ENCODE measurements at places on chromosomes 4 and X. TPM values are rescaled to one million over a fixed set of nuclear protein-coding genes. Genes with fewer than 3 reads are reported as not detected.

Gene IBSP
- total RNA-seq: not detected

Gene ZAR1
- total RNA-seq: 0.94 TPM

Gene NPY5R
- 13.1 TPM for total RNA-seq

Gene CORIN
- 0.31 TPM for total RNA-seq

Gene KIF4A
- 4.1 TPM for total RNA-seq

Gene BBS12
- total RNA-seq: 10.6 TPM
